Islet precursor cell (in vitro differentiated cells): ENCODE measurements at places on chromosomes 6 and 20.
A peak's percentile ranks its signal among the peaks of the same experiment; 100 is the strongest.

DNA sequence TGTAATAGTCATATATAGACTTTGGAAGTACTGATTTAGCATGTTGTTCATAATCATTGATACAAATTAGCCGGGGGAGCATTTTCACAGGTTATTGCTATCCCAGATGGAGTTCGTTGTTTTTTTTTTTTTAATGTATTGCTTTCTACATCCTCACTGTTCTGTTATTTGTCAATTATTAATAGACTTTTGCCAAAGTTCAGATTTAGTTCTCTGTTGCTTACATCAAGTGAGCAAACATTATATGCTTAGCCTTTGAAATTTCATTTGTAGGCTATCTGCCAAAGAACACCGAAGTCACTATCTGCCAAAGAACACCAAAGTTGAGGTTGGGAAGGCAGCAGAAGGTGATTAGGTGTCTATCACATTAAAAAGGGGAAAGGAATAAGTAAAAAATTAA lies at the start of gene HAO1:
TSS of gene HAO1 (minus strand) at position 118 of the 400 bp plus-strand sequence. CDS start at position 82, 36 bp downstream.
- no peak for DNase-seq

DNA sequence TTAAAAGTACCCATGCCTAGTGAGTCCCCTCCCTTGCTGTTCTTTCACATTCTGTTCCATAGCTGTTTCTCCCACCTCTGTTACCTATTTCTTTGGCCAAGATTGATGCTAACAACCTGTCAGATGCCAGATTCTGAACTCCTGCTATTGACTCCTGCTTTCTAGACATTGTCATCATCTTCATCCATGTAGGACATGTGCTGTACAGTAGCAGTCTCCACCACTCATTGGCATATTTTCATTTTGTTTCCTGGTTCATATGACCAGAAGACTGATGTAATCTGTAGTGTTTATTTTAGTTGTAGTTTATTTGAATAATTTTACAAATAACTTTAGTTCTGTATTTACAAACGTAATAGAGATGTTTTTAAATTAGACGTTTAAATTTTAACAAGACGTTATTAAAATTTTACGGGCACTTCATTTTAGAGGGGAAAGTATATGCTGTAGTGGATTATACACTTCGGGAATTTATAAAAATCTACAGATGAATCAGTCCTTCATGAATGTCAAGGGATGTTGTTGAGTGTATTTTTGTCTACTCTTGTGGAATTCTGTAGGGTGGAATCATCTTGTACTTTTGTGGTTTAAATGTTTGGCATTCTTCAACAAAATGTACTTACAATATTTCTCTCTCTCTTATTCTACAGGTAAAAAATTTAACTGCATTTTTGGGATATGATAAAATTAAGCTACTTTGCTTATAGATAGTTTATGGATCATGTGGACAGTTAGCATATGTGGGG lies 34.1 kb downstream of the TRMT11 start:
- DNase-seq: no peak

GRCh38 chr6:74182992-74183391 lies 487.0 kb downstream of the CD109 start:
- DNase-seq: no peak

- no peak for DNase-seq
Observed at GRCh38 chr20:10369723-10370090, 64.3 kb downstream of the MKKS start.

GRCh38 chr6:24149836-24150235 lies 23.8 kb downstream of the NRSN1 start:
- DNase-seq: no peak

DNA sequence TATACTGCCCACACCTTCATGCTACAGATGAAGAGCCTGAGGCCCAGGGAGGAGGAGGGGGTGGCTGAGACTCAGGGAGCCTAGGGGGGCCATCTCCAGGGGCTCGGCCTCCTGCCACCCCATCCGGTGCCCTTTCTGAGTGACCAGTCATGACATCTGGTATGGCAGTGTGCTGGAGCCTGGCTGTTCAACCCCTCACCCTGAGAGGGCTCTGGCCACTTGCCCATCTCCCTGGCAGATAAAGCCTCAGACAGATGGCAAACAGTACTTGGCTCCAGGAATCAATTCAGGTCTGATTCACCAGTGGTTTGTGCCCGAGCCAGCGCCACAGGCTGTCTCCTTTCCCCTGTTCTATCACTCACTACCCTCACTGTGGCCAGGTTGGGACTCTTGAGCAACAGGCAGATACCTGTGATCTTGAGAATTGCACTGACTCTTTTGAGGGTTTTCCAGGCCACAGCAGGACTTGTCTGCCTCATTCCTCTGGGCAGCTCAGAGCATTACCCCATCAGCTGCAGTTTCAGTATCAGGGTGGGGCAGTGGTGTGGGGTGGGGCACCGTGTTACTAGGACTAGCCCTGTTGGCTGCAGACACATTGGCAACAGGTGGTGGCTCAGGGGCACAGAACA lies 22.8 kb downstream of the SRSF3 start:
- peak; percentile 51 for DNase-seq

GRCh38 chr6:129507059-129507807 lies 202.7 kb downstream of the ARHGAP18 start:
- no peak for DNase-seq

- no peak for DNase-seq
Observed at GRCh38 chr6:100775667-100776066, 105.5 kb downstream of the ASCC3 start.

DNA sequence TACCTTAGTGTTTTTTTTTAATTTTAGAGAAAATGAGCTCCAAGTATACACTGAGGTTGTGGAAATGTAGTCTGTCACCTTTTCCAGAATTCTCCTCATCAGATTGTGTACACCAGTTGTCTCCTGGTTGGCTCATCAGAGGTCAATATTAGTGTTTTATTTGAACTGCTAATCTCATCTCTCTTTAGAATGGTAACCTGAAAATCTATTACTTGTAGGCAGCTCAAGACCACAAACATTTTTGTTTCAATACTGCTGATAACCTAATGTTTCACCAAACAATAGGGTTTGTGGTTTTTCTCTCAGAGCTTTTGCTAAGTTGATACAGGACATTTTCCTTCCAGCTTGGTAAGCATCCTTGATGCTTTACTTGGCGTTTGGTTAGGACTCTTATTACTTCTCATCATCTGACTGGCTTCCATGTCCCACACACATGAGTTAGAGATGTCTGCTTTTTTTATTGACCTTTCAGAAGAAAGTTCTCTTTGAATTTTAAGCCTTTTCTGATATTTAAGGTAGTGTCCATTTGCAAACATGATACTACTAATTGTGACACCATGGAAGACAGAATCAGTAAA lies 15.1 kb downstream of the ADGRG6 start:
- DNase-seq: no peak

DNA sequence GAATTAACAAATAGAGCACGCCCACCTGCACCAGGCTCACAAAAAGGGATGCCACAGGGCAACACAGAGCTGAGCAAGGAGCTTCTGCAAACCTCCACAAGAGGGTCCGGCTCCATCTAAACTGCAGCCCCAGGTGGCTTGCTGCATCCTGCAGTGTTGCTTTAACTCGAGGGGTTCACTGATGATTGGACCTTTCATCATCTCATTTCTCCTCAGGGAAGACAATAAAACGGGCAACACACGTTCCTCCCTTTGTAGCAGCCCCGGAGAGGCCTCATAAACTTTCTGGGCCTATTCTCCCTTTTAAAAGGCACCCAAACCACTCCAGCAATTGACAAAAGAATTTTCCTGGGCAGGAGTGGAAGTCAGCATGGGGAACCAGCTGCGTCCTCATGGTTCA lies 161.5 kb upstream of the CDH4 start:
- DNase-seq: no peak

GRCh38 chr6:104795363-104795762 lies 64.4 kb downstream of the HACE1 start:
- DNase-seq: no peak

- no peak for DNase-seq
Observed at GRCh38 chr20:44319839-44320422, 8.9 kb upstream of the FITM2 start.

- DNase-seq: peak; percentile 19
Observed at GRCh38 chr20:2114990-2115681, 13.5 kb downstream of the STK35 start.

DNA sequence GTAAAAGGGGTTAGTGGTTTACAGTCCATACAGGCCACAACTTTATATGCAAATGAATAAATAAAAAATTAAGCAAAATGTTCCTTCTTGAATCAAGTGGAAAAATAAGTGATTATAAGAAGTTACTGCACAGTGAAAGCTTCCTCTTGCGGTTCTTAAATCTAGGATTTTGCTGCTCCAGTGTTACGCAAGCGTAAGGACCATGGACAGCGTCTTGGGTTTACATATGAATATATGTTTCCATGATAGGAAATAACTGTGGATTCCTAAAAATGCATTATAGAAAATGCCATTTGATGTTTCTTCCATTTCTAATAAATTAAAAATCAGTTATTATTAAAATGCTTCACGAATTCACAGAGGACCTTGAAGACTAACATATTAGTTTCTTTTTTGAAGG lies 176.6 kb upstream of the POU3F2 start:
- no peak for DNase-seq

DNA sequence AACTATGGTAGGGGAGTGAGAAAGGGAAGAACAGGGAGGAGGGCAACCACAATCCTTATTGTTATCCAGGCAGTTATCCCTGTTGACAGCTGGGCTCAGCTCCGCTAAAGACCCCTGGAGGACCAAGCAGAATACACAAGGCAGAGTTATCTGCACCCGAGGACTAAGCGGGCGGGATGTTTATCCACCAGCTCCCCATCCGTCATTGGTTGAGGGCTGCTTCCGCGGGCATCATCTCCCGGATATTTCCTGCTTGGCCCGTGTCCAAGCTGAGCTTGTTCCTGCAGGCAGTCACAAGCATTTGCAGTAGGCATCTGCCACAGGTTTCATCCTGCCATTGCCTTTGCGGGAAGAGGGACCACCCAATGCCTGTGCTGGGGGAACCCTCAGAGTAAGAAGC lies 102.1 kb downstream of the DLGAP4 start:
- no peak for DNase-seq

GRCh38 chr6:4008324-4009047 lies 70.5 kb downstream of the FAM217A start:
- DNase-seq: no peak

DNA sequence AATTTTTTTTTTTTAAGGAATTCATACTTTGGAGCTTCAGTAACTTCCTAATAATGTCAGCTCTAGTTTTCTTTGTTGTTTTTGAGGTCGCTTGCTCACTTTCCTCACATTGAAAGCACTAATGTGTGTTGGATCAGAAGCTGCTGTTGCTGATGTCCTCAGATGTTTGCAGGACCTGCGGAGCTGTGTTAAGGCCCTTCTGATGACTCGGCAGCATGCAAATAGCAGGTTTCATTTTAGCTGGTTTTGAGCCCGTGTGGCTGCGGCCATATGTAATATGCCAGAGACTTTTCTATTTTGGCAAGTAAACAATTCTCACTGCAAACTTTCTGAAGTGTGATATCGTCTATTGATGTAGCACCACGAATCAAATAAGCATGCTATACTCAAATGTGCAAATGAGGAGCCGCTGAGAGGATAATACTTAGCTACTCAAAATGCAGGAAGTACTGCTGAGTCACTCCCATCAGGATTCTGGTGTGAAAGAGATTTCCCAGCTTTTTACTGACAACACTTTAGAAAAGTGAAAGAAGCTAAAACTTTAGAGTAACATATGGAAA lies 187.8 kb downstream of the SASH1 start:
- no peak for DNase-seq

GRCh38 chr20:16098890-16099639 lies 474.2 kb downstream of the KIF16B start:
- no peak for DNase-seq

DNA sequence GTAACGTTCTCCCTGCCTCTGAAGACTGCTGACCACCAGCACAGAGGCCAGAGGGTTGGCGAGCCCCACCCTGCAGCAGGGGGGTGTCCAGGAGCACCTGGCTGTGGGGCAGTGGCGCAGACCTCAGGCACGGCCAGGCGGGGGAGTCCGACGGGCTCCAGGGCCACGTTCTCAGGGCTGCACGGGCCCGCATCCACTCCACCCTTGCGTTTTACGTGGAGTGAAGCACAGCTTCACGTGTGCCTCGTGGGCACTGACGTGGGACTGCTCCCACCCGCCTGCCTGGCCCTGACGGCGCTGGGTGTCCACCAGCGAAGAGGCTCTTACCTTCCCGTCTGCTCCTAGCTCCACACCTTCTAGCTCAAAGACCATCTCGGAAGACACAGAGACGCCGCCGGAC lies 6.9 kb downstream of the RPS21 start:
- no peak for DNase-seq

GRCh38 chr20:59075934-59076508 lies 33.4 kb upstream of the PRELID3B start:
- DNase-seq: no peak

DNA sequence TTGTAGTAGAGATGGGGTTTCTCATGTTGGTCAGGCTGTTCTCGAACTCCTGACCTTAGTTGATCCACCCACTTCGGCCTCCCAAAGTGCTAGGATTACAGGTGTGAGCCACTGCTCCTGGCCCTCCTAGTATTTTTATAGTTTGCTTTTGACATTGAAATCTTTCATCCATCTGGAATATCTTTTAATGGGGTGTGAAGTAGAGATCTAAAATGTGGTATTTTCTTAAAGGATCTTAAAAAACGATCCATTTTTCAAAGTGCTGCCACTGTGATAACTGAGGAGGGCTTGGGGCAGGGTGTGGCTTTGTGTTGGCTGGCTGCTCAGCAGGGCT lies 23.1 kb downstream of the CDS2 start:
- no peak for DNase-seq

DNA sequence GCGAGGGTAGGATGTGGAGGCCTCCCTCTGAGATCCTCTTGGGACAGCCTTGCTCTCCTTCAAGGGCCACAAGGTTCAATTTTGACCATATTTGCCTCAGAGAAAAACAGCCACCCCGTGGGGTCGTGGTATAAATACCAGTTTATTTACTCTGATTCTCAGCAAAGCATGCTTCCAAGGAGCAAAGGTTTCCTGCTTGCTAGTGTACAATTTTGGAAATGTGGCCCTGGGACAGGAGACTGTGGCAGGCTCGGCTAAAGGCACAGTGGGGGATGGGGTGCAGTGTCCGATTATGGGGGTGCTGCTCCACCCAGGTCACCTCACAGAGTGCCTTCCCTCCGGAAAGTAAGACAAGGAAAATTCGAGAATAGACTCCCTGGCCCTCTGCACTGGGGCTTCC lies 31.1 kb downstream of the RBM38 start:
- no peak for DNase-seq

GRCh38 chr6:109165392-109165974 lies 70.2 kb downstream of the CEP57L1 start:
- peak; percentile 79 for DNase-seq

- peak; percentile 27 for DNase-seq
Observed at GRCh38 chr20:1941226-1941625, 46.0 kb downstream of the SIRPA start.

GRCh38 chr6:81309811-81310210 lies 442.7 kb downstream of the TENT5A start:
- DNase-seq: no peak

DNA sequence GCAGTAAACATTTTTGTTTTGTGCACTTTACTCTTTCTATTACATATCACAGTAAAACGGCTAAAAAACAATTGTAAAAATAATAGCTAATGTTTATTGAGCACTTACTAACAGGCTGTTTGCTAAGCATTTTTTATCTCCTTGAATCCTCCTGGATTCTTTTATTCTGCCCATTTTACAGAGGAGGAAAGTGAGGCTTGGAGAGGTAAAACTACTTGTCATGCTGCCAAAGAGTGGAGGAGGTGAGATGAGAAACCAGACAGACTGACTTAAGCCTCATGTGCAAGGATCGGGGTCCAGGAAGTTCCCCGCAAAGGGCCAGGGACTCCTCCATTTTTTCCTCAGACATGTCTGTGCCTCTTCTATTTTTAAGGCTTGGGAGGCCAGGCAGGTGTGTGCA lies 63.6 kb downstream of the DLGAP4 start:
- no peak for DNase-seq

- no peak for DNase-seq
Observed at GRCh38 chr20:9287826-9288225, 218.9 kb downstream of the PLCB4 start.

- no peak for DNase-seq
Observed at GRCh38 chr20:10276878-10277580, 58.4 kb downstream of the SNAP25 start.
